ENCODE measurements at places on chromosomes 16 and 17.

- DNase-seq: no peak
These were observed 31.7 kb downstream of the CDH1 start for GRCh38 chr16:68768771-68769170.

DNA sequence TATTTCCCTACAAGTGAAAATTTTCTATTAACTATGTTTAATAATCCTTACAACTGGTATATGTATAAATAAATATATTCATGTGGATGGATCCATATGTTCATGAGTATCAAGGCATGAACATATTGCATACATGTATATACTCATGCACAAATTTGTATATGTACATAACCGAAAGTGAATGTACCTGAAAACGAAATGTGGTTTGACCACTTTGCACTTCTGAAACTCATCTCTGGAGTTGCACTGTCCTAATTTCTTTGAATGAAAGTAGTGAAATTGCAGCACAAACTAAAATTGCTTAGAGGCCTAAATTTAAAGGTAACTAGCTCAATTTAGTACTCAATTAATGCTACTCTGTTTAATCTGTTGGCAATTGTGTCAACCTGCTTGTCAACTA, 27.4 kb upstream of the GNAO1 start:
- no peak for DNase-seq

GRCh38 chr16:73043828-73044467, 4.0 kb downstream of the ZFHX3 start:
- no peak for DNase-seq

DNA sequence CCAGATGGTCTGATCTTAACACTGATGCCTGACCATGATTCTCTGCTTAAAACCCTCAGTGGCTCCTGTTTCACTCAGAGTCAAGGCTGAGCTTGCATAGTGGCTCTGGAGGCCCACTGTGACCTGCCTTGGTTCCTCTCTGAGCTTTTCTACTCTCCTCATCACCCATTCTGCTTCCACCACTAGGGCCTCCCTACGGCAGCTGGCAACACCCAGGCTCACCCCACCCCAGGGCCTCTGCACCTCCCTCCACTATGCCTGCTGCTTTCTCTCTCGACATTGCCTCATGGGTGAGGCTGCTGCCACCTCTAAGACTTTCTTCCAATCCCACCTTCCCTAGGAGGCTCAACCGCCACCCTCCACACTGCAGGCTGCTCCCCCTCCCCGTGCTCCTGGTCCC, 127.6 kb downstream of the IRX3 start:
- no peak for DNase-seq

DNA sequence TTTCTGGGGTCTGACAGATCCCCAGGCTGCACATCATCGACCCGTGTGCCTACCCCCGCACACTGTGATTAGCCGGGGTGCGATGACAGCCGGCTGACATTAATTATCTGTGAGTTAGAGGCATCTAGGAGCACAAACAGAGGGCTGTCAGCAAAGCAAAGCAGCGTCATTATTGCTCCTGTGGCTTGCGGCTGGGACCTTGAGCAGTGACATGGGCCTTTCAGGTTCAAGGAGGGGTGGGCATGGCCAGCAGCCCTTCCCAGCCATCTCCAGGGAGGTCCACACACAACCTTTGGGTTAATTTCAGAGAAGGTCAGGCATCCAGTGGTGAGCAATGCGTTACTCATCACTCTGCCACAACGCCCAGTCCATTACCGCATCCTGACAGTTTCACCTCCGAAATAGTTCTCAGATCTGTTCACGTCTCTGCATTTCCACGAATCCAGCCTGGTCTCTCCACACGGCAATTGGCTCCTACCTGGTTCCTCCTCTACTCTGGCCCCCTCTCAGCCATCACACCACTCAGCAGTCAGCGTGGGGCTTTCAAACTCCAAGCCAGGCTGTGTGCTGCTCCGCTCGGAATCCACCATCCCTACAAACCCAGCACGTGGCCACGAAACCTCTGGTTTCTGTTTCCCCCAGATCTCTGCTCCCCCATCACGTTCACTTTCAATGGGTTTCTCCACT, 249.7 kb upstream of the C16orf82 start:
- DNase-seq: peak; percentile 49

GRCh38 chr16:67805718-67806427, 487 bp downstream of the RANBP10 start:
- no peak for DNase-seq

DNA sequence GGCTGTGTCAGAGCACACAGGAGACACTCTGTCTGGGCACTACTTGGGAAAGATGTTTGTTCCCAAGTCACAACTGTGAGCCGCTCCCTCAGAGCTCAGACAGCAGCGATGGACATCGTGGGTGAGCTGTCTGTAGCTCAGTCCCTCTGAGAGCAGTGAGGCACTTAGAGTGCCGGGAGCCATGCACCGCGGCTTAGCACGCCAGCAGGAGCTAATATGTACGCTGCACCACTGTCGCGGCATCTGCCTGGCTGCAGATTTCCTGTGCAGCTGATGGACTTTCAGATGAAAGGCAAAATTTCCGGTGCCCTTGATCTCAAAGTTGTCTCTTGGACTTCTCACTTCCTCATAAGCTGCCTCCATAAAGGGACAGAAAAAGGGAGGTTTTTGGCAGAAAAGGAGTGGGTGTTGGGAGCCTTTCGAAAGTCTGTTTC, 92.8 kb upstream of the ZNF469 start:
- no peak for DNase-seq

DNA sequence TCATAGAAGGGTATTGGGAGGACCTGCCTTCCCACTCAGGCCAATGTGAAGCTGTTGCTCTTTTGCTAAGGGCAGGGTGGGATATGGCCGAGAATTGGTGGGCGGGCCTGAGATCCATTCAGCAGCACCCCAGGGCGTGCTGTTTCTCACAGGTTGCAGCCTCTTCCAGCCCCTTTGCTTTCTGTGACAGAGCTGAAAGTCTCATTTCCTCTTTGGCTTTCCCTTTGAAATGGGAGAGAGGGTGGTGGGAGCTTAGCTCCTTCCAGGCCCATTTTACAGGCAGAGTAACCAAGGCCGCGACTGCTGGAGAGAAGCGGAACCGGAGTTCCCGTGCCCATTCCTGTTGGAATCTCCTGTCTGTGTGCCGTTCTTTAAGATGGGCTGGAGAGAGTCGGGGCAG, 183.0 kb downstream of the RAB11FIP4 start:
- no peak for DNase-seq

- no peak for DNase-seq
These were observed 26.1 kb downstream of the LRRC75A start for GRCh38 chr17:16465861-16466338.

- no peak for DNase-seq
These were observed 32.4 kb downstream of the PRKCB start for GRCh38 chr16:23868136-23868535.

All from H54 (cell line).